ENCODE measurements at places on chromosomes 5 and 9.

DNA sequence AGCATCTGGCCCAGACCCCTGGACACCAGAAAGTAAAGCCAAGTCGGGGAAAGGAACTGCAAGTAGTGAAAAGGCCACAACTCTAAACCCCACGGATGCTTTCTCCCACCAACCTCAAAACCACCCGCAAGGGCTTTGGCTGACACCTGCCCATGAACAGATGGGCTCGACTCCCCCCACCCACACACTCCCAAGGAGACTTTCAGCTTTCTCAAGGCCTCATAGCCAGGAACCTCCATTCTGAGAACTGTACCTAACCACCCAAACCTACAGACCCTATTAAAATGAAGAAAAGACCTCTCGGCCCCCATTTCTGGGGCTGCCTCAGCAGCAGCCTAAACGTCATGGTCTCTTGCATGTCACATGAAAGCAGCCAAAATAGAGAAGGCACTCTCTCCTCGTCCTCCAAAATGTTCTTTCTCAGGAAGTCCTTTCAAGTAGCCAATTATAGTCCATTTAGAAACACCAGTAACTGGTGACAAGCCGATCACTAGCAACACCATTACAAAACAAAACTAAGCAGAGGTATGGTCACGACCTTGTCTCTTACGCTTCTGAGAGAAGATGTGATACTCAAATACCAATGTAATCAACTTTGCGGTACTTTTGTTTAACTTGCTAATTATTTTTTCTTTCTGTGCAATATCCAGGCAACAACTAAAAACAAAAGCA is 2.9 kb downstream of the B4GALT1 start:
- DNase-seq, result no peak

DNA sequence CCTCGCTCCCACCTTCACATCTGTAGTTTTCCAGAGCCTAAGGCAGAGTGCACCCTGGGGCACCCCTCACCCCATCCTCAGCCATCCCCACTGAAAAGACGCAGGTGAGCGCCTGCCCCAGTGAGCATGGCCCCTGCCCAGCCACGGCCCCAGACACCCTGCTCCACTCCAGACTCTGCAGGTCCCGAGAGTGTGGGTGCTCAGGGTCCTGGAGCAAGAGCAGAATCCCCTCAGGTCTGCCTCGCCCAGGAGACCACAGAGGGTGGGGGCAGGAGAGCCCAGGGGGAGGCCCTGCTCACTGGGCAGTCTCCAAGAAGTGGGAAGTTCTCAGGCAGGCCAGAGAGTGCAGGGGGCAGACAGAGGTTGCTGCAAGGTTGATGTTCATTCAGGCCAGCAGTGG is 158.6 kb upstream of the PPP1R26 start:
- no peak for DNase-seq

- peak; percentile 92 for DNase-seq
These were observed 725 bp downstream of the NDUFB6 start for GRCh38 chr9:32571969-32572899.

GRCh38 chr9:77743386-77743785 is 95.3 kb upstream of the GNA14 start:
- no peak for DNase-seq

DNA sequence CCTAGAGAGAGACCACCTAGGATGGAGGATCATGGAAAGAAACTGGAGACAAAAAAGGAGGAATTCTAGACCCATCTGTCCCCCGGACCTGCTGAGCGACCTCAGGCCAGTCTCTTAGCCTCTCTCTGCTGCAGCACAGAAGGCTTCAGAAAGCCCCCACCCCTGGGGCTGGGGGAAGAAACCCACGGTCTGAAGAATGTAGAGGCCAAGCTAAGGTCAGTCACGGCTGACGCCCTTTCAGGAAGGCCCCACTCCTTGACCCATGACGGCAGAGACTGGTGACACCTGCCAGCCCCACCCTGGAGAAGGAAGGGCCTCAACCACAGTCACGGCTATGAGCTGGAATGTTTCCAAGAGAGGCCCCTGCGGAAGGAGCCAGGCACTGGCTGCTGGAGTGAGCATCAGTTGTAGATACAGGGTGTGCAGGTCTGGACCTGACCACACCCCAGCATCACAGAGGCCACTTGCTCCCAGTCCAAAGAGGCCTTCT is 120.5 kb upstream of the BOD1 start:
- DNase-seq, result peak; percentile 45

DNA sequence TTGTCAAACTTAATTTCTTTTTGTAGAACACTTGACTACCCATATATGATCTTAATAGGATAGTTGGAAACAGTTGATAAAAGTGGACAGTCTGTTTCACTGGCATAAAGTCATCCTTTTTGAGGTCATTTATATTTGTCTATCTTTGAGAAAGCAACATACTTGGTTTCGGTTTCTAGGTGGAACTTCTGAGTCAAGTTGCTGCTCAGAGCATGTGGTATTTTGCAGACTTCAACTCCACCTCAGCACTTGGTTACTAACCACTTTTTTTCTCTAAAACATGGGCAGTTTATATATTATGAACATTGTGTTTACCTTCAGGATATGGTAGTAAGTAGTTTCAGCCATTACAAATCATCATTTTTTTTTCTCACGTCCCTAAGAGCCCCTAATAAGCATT is 1749.0 kb upstream of the C9orf72 start:
- DNase-seq, result no peak

GRCh38 chr5:136205061-136205702 is 12.2 kb upstream of the SMIM32 start:
- DNase-seq, result no peak

GRCh38 chr5:119470851-119471451 is 18.7 kb downstream of the HSD17B4 start:
- DNase-seq, result peak; percentile 49

GRCh38 chr9:69469136-69469535 is 144.1 kb downstream of the ENTREP1 start:
- no peak for DNase-seq

- no peak for DNase-seq
These were observed 1.6 kb upstream of the OXCT1 start for GRCh38 chr5:41871852-41872251.

GRCh38 chr9:77832639-77833038 is 184.5 kb upstream of the GNA14 start:
- DNase-seq, result no peak

GRCh38 chr9:100639854-100640253 is 62.0 kb downstream of the CAVIN4 start:
- peak; percentile 85 for DNase-seq

DNA sequence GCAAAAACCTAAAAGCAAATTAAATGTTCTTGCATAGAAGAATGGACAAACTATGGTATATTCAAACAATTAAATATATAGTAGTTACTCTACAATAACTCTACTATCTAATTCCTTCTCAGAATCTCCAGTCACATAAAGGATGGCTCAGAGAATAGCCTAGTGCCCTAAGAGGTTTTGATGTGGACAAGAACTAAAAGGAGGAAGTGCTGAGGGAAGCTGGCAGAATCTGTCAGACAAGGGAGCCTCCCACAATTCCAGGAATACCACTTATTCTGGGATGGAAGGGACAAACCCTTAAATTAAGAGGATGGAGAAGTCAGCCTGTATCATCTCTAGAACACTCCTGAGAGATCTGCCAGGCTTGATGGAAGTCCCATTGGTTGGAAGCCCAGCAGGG is 30.4 kb downstream of the TNFSF8 start:
- DNase-seq, result no peak
